ENCODE measurements at places on chromosomes 7 and 10. TPM values are rescaled to one million over a fixed set of nuclear protein-coding genes. Genes with fewer than 3 reads are reported as not detected.

- DNase-seq, result peak; percentile 14
Measured at GRCh38 chr10:105837951-105838350, 1196.9 kb downstream of the SORCS3 start.

DNA sequence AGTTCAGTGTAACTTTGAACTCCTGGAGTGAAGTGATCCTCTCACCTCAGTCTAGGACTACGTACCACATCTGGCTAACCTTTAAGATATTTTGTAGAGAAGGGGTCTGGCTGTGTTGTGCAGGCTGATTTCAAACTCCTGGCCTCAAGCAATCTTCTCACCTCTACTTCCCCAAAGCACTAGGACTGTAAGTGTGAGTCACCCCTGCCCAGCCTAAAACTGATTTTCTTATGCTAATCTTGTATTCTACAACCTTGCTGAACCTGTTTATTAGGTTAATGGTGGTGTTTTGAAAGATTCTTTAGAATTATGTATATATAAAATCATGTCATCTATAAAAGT lies 58.0 kb downstream of the LCOR start:
- no peak for DNase-seq

DNA sequence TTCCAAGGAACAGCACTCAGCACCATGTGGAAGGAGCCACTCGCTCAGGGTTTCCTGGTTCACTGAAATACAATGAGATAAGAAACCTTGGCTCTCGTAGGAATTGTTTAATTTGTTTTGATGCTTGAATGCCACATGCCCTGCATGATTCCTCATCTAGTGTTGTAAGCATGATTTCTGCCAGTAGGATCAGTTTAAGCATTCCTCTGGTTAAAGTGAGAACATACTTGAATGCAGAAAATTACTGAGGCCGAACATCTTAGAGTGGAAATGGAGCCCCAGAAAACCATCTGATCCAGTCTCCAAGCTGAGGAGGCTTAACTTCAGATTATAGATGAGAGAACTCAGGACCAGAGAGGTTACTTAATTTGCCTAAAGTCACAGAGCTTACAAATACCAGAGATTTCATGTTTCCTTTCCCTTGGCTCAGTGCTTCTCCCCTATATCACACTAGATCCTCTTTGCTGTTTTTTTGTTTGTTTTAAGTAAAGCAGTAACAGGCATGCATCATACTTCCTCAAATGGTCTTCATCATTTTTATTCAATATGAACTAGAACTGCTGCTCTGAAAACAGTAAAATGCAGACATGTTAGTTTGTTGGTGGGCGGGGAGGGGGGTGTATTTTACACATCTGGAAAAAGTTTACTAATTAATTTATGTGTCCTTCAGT lies 125.1 kb downstream of the ADAM12 start:
- no peak for DNase-seq

DNA sequence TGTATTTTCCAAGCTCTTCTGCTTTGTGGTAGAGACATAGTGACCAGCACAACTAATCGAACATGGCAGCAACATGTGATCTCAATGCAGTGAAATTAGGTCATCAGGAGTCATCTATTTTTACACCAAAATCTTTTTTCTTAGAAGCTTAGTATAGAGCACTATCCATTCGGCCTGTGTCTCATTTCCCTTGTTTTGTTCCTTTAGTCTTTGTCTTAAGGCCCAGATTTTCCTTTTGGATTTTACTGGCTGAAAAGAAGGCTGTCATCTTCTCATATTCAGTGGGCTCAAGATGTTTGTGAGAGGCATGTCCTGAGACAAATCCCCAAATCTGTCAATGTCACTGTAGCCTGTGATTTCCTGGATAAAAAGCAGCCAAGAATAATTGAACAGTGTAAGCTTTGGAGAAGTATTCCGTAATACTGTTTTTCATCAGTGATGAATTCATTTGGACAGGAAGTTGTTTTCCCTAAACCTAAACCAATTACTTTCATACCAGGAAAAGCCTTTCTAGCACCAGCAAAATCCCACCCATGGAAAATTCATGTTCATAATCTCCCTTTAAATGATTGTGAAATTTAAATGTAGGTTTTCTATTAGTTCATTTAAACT lies 55.2 kb downstream of the MAGI2 start:
- DNase-seq, result no peak

Gene NUTM2E
- total RNA-seq, result 0.03 TPM

Gene HDAC9
- 19.9 TPM for total RNA-seq

Data from SK-MEL-5 (cell line).